ENCODE measurements at places on chromosomes 16 and 17.

DNA sequence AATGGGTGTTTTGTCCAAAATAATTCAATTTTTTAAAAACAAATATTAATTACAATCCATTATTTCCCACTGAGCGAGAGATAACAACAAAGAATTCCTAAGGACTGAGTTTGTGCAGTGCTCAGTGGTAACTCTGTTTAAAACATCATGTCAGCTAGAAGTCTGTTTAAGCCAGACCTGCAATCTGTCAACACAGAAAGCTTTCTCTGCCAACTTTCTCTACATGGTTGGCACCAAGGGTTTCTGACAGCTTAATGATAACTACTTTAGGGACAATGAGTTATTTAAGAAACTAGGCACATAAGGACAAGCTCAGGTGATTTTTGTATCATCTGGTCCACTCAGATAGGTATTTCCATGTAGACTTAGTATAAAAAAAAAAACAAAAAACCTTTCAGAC lies 81.8 kb downstream of the WDR59 start:
- no peak for DNase-seq

DNA sequence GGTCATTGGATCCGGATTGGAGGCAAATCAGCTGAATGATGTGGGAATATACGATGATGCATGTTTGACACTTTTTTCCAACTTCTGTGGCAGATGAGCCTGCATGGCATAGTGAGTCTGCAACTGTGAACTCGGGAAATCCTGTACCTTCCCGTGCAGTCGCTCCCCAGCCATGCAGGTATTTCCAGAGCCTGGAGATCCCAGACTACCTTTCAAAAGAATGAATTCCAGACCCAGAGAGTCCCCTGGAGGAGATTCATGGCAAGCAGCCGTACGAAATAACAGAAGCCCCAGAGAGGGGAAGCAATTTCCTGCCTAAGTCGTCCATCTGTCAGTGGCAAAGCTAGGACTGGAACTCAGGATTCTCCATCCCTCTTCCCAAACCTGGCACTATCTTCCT lies 75.7 kb upstream of the FAM20A start:
- DNase-seq = no peak

- no peak for DNase-seq
Observed at GRCh38 chr16:28990375-28991040, 5.7 kb downstream of the LAT start.

DNA sequence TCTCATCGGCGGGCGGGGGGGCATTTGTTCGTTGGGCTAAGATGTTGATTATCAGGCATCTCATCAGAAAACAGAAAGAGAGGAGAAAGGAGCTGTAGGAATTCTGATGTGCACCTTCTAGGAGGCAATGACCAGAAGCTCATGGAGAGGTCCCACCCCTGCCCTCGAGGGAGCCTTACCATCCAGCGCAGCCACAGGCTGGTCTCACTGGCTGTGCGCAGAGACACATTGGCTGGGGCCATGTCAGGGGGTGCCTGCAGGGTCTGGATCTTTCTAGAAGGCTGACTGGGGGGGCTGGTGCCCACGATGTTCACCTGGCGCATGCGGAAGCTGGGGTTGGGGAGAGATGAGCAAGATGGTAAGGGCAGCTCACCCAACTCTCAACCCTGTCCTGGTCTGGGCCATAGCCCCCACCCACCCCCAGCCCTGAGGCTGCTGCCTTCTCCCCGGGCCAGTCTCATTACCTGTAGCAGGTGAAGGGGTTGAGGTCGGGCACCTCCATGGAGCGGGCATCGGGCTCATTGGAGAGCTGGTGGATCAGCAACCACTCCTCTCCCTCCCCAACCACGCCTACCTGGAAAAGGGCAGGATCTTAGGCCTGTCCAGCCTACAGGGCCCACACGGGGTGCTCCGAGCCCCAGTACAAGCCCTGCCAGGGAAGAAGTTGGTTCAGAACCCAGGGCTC lies 86.2 kb upstream of the CDC42EP4 start:
- DNase-seq = no peak

DNA sequence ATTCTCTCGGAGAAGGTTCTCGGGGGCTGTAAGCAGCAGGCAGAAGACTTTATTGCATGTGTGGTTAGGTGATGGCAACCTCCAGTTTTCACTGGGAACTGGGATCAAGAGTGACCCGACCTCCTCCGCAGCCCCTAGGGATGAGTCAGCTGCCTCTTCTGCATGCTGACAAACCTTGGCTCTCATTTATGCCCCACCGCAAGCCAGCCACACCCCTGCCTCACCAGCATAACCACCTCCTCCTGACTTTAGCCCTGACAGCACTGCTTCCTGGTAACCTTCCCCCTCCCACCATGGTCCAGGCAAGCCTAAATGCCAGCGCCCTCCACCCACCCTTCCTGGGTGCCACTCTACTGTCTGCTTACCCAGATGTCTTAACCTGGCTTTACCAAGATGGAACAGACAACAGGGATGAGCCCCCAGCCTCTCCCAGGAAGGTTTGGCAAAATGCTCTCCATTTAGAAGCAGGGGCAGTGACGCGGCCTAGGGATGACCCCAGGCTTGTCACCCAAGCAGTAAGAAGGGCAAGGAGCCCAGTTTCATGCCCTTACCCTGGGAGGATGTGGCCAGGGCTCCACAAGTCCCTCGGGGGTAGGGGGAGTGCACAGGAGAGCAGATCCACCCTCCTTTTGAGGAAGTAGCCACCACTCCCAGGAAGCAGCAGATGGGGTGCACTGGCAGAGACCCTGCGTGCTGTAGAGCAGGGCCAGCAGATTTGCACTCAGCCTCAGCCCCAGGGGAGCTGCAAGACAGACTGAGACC lies 73.5 kb downstream of the GOSR1 start:
- no peak for DNase-seq

DNA sequence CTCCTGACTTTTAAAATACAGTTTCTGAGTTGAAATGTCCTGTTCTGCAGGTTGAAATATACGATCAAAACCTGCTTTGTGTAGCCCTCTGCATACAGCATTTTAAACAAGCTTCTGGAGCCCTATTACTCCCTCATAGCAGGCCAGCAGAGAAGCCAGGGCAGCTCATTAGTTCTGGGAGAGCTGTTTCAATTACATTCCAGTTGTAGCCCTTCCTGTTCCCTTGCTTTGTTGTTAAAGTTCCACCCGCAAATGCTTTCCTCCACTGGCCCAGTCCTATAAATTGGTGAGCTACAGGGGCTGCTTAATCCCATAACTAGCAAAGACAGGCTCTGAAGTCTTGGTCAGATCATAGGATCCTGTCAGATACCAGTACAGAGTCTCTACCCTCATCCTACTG lies 162.5 kb downstream of the SLC39A11 start:
- no peak for DNase-seq

DNA sequence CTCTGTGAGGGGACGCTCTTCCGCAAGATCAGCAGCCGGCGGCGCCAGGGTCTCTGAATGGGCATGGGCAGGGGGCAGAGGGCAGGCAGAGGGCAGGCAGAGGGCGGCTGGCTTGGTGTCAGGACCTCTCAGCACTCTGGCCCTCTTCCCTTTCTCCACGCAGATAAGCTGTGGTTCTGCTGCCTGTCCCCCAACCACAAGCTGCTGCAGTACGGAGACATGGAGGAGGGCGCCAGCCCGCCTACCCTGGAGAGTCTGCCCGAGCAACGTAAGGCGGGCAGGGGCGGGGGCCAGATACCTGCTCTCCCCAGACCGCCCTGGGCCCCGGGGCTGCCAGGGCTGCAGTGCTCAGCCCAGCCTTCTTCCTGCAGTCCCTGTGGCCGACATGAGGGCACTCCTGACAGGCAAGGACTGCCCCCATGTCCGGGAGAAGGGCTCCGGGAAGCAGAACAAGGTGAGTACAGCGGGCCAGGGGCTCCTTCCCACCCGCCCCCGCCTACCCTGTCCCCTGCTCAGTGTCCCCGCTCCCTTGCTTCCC lies 4.1 kb downstream of the ELMO3 start:
- DNase-seq = no peak

GRCh38 chr16:35196313-35196712 lies 1736.9 kb downstream of the TP53TG3F start:
- no peak for DNase-seq

- no peak for DNase-seq
Observed at GRCh38 chr16:1706386-1707192, 594 bp downstream of the MAPK8IP3 start.

- DNase-seq = no peak
Observed at GRCh38 chr17:70096861-70097260, 21.8 kb downstream of the KCNJ16 start.

- no peak for DNase-seq
Observed at GRCh38 chr16:84699147-84699711, 571 bp upstream of the USP10 start.

DNA sequence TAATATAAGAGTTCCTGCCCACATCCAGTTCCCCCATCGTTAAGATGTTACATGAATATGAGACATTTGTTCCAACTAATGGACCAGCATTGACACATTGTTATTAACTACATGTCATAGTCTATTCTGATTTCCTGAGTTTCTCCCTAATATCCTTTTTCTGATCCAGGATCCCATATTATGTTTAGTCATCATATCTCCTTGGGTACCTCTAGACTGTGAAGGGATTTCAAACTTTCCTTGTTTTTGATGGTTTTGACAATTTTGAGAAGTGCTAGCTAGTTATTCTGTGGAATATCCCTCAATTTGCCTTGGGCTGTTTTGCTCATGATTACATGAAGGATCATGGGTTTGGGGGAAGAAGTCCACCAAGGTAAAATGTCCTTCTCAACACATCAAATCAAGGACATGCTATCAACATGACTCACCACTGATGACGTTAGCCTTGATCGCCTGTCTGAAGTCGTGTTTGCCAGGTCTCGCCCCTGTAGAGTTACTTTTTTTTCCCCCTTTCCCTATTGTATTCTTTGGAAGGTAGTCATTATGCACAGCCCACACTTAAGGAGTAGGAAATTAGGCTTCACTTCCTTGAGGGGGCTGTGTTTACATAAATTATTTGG lies 42.5 kb downstream of the CACNG3 start:
- DNase-seq = no peak

DNA sequence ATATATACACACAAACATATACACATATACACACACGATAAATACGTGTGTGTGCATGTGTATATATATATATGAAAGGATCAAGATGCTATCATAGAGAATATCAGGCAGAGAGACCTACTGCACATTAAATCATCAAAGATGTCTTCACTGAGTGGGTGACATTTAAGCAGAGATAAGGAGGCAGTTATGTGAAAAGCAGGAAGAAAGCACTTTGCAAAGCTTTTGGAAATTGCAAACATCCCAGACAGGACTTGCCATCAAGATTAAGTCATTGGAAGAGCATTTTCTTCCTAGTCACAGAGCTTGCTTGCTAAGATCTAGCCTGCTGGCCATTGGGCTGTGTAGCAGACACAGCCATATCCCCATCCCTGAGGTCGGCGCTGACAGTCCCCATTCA lies 56.4 kb downstream of the VAT1L start:
- no peak for DNase-seq

DNA sequence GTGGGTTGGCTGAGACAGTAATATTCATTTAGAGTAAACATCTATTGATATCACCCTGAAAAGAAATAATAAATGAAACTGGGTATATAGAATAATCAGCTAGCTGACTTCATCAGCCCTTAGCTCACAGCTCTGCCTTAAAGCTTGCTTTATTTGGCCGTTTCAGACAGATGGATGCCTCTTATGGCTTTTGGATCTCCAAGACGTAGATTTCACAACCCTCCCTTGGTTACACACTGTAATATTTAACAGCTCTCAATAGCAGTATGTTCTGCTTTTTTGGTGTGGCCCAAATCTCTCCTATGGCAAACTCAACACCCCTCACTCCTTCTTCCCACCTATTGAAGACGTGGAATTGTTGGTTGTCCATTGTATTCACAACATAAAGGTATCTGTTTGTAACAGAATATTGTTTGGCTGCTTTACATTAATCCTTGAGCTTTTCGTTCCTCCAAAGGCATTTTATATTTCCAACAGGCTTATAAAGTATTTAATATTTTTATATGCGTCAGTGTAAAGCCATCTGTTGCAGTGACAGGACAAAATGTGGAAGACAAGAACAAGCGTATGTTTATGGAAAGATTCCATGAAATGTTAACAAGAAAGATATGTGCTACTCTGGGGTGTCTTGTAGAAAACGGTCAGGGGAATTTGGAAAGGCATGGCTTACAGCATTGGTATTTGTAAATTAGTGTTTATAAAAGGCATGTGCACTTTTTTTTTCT lies 837.0 kb upstream of the RBFOX1 start:
- DNase-seq = no peak

DNA sequence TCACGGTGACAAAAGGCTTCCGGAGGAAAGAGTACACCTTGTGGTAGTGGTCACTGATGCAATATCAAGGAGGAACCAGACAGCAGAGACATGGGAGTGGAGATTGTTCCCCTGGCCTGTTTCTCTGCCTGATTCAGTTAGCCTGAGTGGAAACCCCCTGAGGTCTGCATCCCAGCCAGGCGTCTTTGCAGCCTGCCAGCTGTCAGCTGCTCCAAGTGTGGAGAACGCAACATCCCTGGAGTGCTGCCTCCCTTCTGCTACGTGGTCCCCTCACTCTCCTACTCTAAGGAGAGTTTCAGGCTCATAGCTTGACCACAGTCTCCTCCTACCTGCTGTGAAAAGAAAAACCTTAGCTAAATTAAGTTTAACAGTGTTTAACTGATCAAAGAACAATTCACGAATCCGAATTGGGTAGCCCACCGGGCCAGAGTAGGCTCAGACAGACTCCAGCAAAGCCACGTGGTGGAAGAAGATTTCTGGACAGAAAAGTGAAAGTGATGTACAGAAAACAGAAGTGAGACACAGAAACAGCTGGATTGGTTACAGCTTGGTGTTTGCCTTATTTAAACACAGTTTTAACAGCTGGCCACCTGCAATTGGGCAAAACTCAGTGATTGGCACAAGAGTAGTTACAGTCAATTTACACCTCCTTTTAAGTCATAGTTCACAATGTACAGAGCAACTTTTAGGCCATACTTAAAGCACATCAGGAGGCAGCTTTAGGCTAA lies 188.6 kb downstream of the DNAH9 start:
- no peak for DNase-seq

GRCh38 chr16:410516-411178 lies 9.0 kb downstream of the DECR2 start:
- no peak for DNase-seq

DNA sequence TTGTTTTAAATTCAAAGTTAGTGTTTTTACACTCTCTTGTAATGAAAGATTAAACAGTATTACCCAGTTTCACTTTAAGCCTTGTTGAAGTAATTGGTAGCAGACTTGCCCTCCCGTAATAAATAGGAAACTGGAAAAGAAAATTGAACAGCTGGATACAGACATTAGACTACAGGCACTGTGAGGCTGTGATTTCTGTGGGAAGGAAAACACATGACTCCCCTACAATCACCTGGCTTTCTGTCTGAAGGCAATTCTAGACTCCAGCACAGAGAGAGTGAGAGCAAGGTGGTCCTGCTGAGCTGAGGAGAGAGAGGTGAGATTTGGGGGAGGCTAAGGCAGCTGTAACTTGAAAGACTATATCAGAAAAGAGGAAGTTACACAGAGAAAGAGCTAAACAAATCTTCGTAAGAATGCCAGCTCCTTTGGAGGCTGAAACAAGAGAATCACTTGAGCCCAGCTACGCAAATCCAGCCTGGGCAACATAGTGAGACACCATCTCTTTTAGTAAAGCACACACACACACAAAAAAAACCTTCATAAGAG lies 57.8 kb upstream of the CDYL2 start:
- DNase-seq = no peak
